GM13977 (cell line): ENCODE measurements at places on chromosomes 16 and 17.

- no peak for DNase-seq
These were observed 14.9 kb upstream of the TBX21 start for GRCh38 chr17:47717979-47718621.

GRCh38 chr17:49063652-49064051 lies 66.5 kb downstream of the IGF2BP1 start:
- no peak for DNase-seq

DNA sequence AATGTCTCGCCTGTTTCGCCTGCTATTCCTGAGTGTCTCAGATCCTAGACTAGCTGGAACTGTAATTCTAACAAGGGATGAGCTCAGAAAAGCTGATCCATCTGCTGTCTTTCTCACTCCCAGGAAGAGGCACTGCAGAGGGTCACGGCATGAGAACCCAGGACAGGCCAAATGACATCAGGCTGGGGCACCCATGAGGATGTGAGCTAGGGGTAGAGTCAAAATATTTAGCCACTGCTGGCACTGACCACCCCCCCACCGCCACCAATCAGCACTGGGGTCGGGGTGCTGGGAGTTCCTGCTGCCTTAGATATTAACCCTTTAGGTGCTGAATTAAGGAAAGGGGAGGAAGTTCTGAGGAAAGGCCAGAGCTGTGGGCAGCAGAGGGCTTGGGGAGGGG lies 112.4 kb downstream of the IRX3 start:
- DNase-seq, result no peak

- DNase-seq, result no peak
These were observed 9.5 kb upstream of the MRC2 start for GRCh38 chr17:62617894-62618472.

GRCh38 chr16:83115491-83116232 lies 488.9 kb downstream of the CDH13 start:
- DNase-seq, result no peak

GRCh38 chr16:76385601-76386230 lies 108.5 kb downstream of the CNTNAP4 start:
- DNase-seq, result no peak

DNA sequence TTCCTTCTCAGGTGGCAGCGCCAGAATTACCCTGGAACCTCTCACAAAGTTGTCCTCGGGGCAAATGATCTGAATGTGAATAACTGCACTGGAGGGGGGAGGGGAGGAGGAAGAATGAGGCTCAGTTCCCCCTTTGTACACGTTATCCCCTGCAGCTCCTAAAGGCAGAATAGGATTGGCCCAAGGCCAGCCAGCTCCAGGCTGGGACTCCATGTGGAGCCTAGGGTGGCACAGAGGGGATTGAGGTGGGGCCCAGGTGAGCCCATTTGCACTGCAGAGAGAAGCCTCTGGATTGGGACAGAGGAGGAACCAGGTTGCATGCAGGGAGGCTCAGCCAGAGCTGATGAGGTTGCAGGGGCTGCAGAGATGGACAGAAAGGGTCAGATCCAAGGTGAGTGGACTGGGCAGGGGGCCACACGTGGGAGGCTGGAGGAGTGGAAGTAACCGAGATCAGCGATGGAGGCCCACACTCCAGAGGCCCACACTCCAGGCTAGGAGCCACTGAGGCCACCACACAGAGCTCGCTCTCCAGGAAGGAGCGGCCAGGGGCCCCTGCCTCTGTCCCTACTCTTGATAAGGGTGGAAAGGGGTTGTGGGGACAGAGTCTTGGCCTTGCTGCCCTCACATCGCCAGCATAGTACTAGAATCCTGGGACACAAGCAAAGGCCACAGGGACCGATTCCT lies 78.6 kb downstream of the RBFOX3 start:
- no peak for DNase-seq

DNA sequence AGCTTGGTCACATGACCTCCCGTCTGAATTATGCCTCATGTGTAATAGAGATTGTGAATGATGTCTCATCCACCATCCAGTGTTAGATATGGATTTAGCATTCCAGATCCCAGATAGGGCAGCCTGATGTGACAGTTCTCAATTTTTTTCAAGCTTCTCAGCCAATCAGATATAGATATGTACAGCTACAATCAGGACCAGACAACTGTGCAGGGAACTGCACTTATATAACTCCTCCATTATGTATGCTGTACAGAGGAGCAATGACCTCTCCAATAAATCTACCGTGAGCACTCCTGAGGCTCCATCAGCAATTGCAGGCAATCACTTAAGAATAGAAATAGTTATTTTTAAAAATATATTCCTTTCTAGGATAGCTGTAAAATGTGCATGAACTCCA lies 722.8 kb upstream of the SOX9 start:
- no peak for DNase-seq

DNA sequence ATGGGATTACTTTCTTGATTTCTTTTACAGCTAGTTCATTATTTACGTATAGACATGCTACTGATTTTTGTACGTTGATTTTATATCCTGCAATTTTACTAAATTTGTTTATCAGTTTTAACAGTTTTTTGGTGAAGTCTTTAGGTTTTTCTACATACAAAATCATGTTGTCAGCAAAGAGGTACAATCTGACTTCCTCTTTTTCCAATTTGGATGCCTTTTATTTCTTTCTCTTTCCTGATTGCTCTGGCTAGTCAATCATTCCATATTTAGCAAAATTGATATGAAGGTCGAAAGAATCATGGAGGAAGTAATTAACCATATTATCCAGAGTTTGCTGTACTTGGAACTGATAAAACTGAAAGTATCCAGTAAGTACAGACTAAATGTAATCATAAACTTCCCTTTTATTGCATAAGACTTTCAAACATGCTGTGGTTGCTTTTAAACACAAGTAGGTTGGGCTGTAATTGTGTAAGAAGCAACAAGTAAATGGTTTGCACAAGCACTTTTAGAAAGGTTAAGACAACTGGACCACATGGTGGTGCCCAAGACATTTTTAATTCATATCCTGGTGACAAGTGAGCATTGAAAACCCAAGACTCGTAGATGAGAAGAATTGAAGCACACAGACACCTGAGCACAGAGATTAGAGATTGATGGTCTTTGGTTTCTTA lies 8.4 kb downstream of the GDE1 start:
- DNase-seq, result no peak

DNA sequence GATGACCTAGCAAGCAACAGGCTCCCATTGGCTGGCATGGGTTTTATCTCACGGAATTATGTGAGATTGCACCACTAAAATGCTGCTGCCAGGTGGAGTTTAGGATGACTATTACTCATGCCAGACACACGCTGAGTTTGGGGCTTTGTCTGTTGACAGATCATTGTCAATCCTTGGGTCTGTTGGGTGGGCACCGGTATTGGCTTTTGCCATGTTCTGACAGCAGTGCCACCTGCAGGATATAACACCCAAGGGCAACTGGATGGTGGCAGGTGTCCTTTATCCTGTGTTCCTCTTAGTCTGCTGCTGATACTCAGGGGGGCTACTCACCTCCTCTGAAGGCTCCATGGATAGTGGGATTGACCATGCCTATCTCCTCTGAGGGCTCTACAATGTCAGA lies 221.6 kb upstream of the DYNLRB2 start:
- DNase-seq, result no peak

GRCh38 chr17:9432934-9433421 lies 142.6 kb downstream of the STX8 start:
- no peak for DNase-seq

- DNase-seq, result no peak
These were observed 4.9 kb downstream of the ALOX15 start for GRCh38 chr17:4636474-4637100.

GRCh38 chr17:73423806-73424205 lies 112.0 kb upstream of the CDC42EP4 start:
- DNase-seq, result no peak

DNA sequence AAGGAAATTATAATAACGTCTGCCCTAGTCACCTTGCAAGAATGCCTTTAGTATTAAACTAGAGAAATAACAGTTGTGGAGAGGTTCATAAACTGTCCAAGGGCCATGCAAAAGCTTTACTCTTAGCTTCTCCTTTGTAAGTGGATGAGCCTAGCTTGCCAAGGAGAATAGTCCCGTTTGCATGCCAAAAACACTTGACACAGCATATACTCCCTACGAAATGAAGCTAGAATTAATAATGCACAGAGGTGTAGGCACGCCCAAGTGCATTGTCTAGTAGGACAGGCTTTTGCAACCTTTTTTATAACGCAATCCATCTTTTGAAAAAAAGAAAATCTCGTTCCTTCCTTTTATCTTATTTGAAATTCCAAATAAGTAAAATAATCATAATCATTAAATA lies 12.8 kb upstream of the CDRT4 start:
- no peak for DNase-seq

DNA sequence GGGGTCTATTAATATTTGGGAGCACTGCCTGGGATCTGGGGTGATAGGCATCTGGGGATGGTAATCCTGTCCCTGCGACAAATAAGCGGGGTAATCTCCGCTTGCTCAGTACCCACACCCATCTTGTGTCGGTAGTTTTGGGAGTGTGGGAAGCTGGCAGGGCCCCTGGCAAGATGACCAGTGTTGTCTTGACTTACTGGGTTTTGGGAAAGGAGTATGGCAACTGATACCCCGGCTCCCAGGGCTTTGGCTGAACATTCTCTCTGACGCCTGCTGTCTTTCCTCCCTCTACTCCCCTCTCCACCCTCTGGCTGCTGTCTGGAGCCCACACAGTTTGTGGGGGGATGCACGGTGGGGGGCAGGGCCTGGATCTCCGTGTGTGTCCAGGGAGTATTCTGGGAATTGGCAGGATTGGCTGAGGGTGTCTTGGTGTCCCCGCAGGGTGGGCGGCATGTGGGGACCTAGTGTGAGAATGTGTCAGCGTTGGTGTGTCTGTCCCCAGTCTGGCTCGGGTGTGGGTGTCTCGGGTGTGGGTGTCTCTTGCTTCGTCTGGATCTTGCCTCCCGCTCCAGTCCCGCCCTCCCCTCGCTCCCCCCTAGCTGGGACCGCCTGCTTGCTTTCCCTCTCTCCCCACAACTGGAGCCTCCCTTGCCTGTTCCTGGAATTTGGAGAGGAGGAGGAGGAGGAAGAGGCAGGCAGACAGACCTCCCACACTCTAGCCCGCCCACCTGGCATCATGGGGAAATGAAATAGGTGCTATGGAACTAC lies 12.0 kb downstream of the RARA start:
- no peak for DNase-seq

GRCh38 chr16:51864575-51864974 lies 682.4 kb downstream of the TOX3 start:
- DNase-seq, result no peak

DNA sequence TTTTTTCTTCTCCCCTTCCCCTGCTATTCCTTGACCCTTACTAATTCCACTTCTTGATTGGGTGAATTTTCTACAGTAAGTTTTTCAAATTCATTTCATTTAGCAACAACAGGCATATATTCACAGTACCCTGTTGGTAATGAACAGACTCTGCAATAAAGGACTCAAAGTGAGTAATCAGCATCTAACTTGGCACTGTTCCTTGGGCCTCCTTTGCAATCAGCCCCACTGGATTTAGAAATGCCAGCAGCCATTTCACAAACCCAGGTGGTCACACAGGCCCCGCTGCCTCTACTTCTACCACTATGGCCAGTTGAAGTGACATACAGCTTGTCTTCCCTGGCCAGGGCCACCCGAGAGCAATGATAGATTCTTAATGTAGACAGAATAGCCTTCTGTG lies 113.8 kb downstream of the CYB561 start:
- DNase-seq, result no peak

- DNase-seq, result no peak
These were observed 70.1 kb downstream of the CMIP start for GRCh38 chr16:81514568-81515258.

- DNase-seq, result no peak
These were observed 13.7 kb upstream of the BCO1 start for GRCh38 chr16:81224824-81225223.

DNA sequence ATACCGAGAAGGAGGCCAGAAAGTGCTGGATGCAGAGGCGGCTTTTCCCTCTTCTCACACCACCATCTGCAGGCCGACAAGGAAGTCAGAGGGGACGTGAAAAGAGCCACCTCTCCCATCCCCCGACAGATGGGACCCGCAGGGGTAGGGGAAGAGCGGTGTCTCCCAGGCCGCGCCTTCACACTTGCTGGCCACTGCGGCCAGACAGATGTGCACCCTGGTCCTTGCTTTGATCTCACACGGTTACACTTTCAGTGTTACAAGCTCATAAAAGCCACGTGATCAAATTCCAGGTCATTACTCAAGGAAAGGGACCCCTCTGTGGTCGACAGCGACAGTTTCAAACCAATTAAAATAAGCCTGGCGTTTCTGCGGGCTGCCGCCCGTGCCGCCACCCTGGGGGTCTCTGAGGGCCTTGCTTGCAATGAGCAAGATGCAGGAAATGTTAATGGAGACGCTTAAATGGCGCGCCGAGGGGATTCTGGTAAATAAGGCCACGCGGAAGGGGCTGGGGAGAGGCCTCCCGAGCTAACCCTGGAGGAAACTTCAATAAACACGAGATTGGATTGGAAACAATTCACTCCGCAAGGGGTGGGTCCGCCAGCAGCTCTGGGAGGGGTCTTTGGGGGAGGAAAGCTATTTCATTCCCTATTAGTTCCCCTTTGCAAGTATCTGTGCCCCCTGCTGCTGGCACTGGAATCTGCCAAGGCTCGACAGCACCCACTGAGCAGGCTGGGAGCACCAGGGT lies 240.9 kb downstream of the ENGASE start:
- no peak for DNase-seq

DNA sequence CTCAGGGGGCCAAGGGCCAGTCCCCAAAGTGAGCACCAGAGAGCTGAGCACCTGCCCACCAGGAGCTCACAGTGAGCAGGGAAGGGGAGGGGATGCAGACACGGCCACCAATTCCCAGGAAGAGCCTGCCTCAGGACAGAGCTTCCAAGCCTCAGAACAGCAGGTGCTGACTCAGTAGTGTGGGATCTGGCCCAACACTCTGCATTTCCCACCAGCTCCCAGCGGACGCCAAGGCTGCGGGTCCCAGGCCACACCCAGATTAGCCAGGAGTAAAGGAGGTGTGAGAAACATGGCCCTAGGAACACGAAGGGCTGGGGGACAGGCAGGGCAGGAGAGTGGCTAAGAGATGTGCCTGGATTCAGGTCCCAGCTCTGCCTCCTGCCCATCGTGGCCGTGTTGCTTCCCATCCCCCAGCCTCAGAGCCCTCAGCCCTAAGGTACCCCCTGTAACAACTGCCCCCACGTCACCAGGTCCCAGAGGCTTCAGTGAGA lies 28.4 kb upstream of the EIF1 start:
- DNase-seq, result peak; percentile 8
